ENCODE measurements at places on chromosomes 7 and 10.

DNA sequence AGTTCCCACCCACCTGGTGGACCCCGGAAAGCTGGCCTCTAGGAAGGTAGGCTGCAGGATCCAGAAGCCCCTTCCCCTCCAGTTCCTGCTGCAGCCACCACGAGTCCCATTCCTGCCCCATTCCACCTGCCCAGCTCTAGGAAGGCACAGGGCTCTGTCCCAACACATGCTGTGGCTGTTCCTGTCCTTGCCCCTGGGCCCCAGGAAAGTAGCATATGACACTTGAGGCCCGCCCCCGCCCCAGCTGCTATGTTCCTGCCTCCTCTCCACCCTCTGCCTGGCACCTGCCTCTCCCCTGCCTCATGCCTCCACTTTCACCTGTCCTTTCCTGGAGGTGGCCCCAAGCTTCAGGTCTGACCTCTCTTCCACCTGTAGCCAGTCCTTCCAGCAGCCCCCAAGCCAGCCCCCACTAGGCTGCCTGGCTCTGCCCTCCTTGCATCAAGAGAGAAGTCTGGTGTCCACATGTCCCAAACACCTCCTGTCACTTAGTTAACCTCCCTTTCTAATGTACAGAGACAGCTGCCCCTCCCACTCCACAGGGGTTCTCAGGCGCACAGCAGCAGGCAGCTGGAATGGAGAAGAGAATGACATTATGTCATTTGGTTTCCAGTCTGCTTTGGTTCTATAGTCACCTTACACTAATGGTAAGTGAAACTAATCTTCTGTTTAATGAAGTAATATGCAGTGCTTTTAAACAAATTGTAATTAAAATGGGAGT is 22.7 kb downstream of the YKT6 start:
- DNase-seq, result no peak

GRCh38 chr10:101140084-101140949 is 9.2 kb downstream of the TLX1 start:
- DNase-seq, result no peak

DNA sequence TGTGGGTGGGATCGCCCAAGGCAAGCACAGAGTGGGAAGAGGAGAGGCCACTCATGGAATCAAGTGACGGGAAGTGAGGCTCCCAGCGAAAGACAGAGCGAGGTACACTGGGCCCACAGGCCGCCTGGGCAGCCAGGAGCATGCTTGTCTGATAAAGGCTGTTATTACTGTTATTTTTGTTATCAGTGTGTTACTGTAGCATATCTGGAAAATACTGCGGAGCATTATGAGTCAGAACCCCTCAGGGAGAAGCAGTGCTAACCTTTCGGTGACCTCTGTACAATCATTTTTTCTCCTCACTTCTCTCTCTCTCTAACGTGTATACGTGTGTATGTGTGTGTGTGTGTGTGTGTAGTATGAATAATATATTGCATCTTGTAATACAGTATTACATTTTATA is 3.8 kb upstream of the TCERG1L start:
- no peak for DNase-seq

DNA sequence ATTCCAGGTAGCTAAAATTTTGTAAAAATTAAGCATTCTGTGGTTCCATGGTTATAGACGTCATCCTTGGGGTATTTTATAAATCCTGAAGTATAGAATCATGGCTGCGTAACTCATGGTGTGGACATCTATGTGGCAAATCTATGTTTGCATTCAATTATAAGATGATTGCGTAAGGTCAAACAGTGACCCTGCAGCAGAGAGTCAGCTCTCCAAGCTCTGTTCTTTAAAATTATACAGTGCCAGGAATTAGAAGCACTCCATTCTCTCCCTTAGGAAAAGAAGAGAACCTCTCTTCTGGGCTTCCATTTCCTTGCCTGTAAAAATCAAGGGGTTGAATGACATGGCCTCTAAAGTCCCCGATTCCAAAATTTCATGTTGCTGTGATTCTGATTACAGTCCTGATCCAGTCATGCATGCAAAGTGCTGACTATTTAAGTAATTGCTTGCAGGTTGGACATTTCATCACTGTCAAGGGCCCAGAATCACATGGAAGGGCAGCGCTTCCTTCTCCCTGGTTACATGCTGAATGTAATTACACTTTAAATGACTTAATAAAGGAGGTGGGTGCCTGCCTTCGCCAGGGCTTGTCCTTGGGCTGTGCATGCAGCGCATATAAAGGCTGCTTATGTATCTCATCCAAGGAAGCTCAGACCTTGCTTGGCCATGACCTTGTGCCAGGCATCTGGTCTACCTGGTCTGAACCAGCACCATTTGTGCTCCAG is 550.7 kb downstream of the TYW1 start:
- no peak for DNase-seq

DNA sequence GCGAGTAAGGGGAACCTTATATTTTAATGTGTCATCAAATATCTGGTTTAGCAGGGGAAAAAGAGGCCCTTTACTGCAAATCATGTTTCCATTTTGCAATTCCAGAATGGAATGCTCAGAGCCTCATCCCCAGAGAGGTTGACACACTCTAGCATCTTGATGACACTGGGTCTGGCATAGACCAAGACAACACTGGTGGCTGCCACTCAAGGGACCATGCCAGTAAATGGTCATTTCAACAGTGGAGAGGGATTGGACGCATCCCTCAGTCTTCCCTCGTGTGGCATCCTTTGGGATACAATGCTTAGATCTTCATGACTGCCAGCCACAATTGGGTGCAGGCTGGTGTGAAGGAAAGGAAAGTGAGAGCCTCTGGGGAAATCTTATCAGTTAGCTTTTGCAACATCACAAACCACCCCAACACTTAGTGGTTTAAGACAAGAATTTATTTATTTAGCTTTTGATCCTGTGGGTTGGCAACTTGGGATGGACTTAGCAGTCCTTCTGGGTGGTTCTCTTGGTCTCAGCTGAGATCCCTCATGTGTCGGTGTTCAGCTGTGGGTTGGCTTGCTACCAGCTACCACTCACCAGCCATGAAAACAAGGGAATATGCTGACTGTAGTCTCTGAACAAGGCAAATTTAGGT is 21.6 kb downstream of the TACC2 start:
- no peak for DNase-seq

GRCh38 chr7:99004781-99005500 is 126.6 kb downstream of the TRRAP start:
- DNase-seq, result no peak

DNA sequence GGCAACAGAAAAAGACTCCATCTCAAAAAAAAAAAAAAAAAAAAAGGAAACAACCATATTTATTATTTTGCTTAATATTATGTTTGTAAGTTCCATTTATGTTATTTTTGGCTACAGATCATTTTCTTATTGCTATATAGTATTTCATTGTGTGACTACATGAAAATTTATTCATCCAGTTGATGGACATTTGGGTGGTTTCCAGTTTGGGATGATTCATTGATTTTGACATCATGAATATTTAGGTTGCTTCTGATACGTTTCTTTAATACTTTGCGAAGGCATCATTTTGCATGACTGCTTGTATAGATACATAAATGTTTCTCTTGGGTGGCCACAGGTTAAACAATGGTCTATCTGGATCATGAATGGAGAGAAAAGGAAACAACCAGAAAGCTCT is 2.0 kb upstream of the NPSR1 start:
- DNase-seq, result no peak

DNA sequence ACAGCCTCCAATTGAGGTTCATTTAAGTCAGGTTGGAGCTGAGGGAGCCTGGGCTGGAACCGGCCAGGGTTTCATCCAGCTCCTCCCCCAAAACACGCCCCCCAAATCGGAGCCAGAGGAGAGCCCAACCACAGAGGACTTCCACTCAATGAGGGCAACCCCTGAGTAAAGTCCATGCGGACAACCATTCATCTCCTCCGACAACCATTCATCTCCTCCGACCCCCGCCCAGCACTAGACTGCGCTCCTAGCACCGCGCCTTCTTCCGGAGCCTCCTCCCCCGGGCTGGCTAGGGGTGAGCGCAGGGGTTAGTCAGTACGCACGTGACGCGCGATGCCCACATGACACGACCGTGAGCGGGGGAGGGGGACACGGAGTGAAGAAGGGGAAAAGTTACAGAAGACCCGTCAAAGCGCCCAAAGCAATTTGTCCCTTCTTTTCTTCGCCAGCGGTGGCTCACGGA is 1.4 kb downstream of the MAGI2 start:
- peak; percentile 75 for DNase-seq

DNA sequence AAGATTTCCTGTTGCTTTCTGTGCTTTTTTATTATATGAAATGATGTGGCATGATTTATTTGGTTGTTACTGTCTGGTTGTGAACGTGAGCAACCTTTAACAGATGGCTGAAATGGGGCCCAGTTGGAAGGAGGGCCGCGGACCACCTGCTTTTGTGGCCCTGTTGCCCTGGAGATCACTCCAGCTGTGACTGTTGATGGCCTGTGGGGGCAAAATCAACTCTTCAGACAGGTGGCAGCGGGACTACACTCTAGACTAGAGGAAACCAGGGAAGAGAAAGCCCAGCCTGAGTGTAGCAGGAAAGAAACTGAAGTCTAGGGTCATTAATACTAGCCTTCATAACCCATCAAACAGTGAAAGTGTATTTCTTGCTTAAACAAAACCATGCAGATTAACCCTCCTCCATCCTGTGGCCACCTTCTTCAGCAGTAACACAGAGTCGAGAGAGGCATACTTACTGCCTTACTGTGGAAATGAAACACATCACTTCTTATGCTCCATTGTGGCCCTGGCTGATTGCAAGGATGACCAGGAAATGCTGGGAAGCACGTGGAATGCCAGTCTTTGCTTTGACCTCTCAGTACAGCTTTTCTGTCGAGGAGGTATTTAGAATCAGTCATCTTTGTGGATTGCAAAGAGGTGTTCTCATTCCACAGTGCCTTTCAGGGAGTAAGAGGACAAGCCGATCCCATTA is 80.5 kb downstream of the CCNY start:
- DNase-seq, result no peak

- no peak for DNase-seq
These were observed 173.6 kb upstream of the AKR1E2 start for GRCh38 chr10:4652111-4653010.

- DNase-seq, result no peak
These were observed 25.1 kb upstream of the PDIA4 start for GRCh38 chr7:149053384-149053783.

GRCh38 chr10:86523348-86523747 is 1.8 kb upstream of the WAPL start:
- no peak for DNase-seq

DNA sequence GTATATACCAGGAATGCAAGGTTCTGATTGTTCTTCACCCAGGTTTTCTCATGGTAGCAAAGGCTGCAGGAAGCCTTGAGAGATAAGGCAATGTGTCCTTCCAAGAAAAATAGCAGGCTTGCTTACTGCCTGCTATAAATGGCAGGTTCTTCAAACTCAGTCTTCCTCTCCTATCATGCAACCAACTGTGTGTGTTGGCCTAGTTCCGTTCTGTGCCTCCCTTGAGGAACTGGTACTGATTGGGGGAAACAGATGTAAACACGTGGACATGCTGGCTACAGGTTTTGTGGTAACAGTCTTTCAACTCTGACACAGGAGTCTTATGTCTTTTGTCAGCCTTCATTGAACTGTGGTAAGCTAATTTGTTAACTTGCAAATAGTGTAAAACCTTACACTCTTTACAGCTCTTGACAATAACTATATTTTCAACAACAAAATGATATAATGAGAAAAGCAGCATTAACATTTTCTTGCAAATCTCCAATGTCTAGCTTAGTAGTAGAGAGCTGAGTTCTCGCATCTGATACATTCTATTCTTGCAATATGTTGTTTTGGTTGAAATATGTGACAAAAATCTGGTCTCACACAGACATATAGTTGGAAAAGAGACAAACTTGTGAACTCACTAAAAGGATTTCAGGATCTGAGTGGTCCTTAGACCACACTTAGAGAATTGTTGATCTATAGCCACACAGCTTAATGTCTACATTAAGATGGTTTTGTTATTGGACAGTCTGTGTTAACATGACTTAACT is 54.7 kb upstream of the LSM8 start:
- no peak for DNase-seq

- no peak for DNase-seq
These were observed 330.6 kb upstream of the ZMIZ1 start for GRCh38 chr10:78737883-78738856.

DNA sequence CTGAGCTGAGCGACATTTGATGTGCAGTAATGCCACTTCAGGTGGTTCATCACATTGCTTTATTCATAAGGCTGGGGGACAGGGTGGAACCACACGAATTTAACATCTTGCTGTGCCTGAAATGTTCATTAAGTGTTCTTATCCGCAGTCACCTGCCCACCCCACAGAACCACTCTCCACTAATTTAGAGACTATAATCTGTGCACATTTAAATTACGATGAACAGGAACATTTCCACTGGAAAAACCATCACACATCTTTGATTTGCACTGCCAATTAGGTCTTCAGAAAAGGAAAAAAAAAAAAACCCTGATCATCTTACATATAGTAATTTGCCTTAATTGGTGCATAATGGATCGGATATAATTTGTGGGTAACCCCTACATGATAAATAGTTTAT is 2.3 kb downstream of the CDCA7L start:
- DNase-seq, result no peak
